ENCODE measurements at places on chromosomes 6 and 20.

- DNase-seq, result peak; percentile 44
Observed at GRCh38 chr6:33161354-33162331, 30.6 kb downstream of the COL11A2 start.

GRCh38 chr20:23151885-23152284 lies 65.8 kb upstream of the CD93 start:
- DNase-seq, result no peak

- no peak for DNase-seq
Observed at GRCh38 chr6:81790034-81790433, 37.6 kb upstream of the TENT5A start.

- DNase-seq, result no peak
Observed at GRCh38 chr20:43138061-43138770, 51.5 kb downstream of the PTPRT start.

DNA sequence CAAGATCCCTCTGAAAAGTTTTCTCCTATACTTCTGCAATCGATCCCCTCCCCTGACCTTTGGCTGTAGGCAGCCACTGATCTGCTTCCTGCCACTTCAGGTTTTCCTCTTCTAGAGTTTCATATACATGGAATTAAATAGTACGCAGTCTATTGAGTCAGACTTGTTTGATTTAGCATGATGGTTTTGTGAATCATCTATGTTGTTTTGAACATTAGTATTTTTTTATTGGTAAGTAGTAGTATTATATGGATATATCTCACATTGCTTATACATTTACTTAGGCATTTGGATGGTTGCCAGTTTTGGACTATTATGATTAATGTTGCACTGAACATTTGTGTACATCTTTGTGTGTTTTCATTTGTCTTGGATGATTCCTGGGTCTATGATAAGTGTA lies 518.0 kb downstream of the CD109 start:
- no peak for DNase-seq

DNA sequence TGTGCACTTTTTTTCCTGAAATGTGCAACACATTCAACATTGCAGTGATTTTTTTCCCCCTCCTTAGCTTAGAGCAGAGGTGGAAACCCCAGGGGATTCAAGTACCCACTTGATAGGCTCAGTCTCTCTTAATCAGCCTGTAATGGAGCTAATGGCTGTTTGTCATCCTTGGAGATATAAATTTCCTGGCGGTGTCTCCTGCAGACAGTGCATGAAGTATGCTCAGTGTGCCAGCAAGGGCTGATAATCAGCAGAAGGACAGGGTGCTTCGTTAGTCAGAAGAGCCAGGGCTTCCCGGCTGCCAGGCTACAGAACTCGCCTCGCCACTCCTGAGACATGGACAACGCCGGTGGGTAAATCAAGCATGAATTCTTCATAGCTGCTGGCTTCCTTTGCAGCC lies 69.8 kb upstream of the PHACTR2 start:
- DNase-seq, result no peak

GRCh38 chr20:51306081-51306480 lies 236.4 kb downstream of the NFATC2 start:
- DNase-seq, result no peak

GRCh38 chr6:86858970-86859369 lies 78.4 kb upstream of the HTR1E start:
- no peak for DNase-seq

Data from NCI-H460 (cell line).